ENCODE measurements at places on chromosomes 6 and 20.

GRCh38 chr20:56621730-56622129 lies 7.4 kb upstream of the TFAP2C start:
- DNase-seq = no peak

- no peak for DNase-seq
These were observed 439.8 kb upstream of the JARID2 start for GRCh38 chr6:14806101-14806500.

DNA sequence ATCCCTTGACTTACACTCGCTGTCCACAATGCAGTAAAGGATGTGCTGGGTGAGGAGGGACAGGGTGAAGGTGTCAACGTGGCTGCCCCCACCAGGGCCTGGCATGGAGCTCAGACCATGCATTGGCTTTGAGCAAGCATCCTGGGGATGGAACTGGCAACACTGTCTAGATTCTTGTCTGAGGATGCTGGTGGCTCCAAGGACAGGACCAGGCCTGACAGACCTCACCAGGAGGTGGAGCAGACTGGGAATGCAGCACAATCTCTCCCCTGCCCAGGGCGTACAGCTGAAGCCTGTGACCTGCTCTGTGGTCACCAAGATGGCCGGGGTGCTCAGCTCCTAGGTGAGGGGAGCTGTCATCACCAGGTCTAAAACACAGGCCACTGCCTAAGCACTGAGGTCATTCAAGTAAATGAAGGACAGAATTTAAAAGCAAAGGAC lies 50.9 kb downstream of the MYH7B start:
- no peak for DNase-seq

- no peak for DNase-seq
These were observed 29.7 kb downstream of the VPS52 start for GRCh38 chr6:33241968-33242367.

GRCh38 chr6:117075218-117075617 lies 190.1 kb upstream of the VGLL2 start:
- DNase-seq = no peak

GRCh38 chr6:26284537-26285142 lies 80.4 kb upstream of the BTN3A2 start:
- DNase-seq = no peak
